ENCODE measurements at places on chromosomes 12 and 14.

- DNase-seq = no peak
Observed at GRCh38 chr14:103105580-103106150, 11.1 kb downstream of the EXOC3L4 start.

- no peak for DNase-seq
Observed at GRCh38 chr12:115914122-115914521, 363.4 kb downstream of the MED13L start.

DNA sequence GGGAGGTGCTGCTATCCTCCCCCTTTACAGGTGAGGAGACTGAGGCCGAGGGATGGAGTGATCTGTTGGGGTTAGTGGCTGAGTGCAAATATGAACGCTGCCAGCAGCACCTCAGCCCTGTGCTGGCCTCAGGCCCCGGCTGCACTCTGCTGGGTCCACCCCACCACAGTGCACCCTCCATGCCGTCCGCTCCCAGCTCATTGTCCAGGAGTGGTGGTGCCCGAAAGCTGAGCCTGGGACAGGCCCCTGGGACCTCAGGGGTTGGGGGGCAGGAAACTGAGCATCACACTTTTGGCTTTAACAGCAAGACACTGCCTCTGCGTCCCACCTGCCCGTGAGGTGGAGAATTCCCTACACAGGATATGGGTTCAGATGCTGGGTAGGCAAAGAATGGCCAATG lies 31.5 kb upstream of the FBRSL1 start:
- DNase-seq = no peak

GRCh38 chr14:100670753-100671049 lies 56.0 kb upstream of the DLK1 start:
- no peak for DNase-seq

DNA sequence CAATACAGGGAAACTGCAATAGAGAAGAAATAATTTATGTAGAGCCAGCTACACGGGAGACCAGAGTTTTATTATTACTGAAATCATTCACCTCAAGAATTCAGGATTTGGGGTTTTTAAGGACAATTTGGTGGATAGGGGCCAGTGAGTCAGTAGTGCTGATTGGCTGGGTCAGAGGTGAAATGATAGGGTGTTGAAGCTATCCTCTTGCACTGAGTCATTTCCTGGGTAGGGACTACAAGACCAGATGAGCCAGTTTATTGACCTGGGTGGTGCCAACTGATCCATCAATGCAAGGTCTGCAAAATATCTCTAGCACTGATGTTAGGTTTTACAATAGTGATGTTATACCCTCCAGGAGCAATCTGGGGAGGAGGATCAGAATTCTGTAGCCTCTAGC lies 486.3 kb downstream of the LRIG3 start:
- DNase-seq = no peak

DNA sequence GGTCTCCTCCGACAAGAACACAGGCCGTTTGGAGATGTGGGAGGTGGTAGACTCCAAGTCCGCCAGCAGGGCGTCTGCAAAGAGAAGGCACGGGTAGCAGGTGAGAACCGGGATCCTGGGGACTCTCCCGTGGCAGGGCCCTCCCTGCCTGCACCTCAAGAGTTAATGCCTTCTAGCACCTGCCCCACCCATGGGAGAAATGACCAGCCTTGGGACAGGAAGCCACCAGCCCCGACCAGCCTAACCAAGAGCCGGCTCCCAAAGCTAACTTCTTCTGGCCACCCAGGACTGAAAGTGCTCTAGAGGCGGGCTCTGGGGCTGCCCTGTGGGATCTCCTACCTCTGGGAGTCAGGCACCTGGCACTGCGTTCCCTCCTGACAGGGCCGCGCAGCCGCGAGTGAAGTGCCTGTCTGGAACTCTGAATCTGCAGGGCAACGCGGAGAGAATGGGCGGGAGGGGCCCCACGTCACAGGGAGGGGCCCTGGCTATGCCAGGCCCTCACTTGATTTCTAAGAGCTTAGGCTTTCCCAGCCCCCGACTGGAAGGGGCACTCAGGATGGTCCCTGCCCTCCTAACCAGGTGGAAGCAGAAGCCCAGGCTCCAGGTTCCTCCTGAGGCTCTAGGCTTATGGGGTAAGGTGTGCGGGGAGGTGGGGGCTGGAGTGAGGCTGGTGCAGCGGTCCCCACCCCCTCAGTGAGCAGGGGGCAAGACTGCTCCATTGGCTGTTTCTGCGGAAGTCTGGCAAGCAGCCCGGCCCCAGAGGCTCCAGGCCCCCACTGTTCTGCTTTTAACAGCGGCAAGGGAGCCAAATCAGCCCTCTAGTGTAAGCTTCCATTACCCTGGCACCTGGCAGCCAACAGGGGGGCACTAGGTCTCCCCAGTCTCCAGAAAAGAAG lies 23.6 kb upstream of the RPLP0 start:
- no peak for DNase-seq

GRCh38 chr14:99273766-99274345 lies 1.9 kb upstream of the BCL11B start:
- no peak for DNase-seq

- DNase-seq = no peak
Observed at GRCh38 chr14:74312161-74312560, 9.4 kb upstream of the ABCD4 start.

DNA sequence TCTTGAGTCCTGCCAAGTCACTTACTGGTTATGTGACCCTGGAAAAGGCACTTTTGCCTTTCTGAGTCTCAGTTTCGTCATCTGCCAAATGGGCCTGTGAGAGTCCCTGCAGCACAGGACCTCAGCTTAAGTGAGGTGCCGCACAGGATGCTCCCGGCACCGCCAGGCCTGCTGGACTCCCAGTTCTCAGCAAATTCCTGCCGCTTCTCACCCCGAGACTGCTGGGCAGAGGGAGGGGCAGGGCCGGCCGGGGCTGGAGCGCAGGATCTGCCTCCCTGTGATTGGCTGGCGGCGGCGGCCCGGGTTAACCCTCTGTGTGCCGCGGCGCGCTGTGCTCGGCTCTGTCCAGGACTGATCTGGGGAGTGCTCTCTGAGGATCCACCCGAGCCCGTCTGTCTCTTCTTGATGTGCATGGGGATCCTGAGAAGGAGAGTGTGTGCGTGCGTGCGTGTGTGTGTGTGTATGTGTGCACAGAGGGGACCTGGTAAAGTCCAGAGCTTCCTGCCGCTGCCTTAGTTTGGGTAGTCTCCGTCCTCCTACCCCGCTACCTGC lies 8.6 kb downstream of the SETD1B start:
- DNase-seq = no peak

GRCh38 chr12:29041621-29042020 lies 107.5 kb upstream of the FAR2 start:
- peak; percentile 78 for DNase-seq

DNA sequence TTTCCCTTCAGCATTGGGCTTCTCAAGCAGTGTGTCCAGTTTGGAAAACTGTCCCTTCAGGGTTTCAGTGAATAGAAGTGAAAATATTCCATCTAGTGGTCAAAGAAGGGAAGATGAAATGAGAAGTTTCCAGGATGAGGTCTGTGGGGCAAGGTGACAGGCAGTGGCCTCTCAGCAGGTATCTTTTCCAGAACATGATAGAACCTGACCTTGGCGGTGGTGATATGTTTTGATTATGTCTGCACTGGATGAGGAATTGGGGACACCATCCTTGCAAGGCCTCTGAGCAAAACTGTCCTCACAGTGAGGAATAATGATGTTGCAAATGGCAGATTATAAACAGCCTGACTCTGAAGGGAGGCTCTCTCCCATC lies 4.7 kb downstream of the GPX2 start:
- no peak for DNase-seq

GRCh38 chr12:12007713-12008231 lies 63.0 kb upstream of the BCL2L14 start:
- no peak for DNase-seq

- peak; percentile 92 for DNase-seq
Observed at GRCh38 chr12:2640709-2641108, 154.1 kb upstream of the FKBP4 start.

- DNase-seq = peak; percentile 45
Observed at GRCh38 chr14:104677512-104678332, 11.7 kb upstream of the INF2 start.

GRCh38 chr14:22547313-22547947 lies 41.6 kb downstream of the DAD1 start:
- DNase-seq = no peak

DNA sequence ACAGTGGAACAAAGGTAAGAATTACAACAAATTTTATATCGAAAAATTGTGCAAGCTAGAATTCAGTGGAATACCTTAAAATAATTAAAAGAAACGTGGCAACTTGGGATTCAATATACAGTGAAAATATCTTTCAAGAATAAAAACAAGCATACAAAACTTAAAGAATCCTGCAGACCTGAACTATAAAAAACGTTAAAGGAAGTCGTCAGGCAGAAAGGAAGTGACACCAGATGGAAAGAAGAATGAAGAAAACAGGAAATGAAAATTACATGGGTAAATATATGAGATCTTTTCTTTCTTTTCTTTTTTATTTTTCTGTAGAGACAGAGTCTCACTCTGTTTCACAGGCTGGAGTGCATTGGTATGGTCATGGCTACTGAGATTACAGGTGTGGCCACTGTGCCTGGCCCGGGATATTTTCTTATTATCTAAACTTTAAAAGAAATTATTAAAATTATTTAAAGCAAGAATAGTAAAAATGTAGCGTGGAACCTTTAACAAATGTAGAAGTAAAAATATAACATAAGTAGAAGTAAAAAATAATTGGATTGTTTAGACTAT lies 4.7 kb downstream of the MGP start:
- DNase-seq = no peak

GRCh38 chr12:19694627-19695026 lies 255.3 kb downstream of the AEBP2 start:
- no peak for DNase-seq

DNA sequence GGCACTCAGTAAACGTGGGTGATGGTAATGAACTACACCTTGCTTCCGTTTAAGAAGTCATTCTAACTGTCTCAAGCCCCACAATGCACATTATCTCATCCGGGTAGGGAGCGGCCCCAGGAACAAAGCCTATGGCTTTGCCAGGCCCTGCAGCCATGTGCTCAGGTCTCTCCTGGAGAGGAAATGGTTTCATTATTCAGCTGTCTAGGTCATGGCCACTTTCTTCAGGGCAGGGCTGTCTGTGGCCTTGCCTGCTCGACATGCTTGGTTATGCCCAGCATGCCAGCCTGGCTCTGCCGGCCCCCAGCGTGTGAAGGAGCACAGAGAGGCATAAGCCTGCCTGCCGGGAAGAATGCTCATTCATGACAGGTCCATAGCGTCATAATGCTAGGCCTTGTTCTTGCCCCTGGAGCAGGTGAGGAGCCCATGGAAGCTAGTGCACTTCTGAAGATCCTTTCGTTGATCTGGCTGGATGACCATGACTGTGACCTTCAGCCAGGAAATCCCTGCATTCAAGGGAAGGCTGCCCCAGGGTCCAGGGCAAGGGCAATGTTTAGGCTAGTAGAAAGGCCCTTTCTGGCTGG lies 26.3 kb upstream of the FOS start:
- DNase-seq = no peak

DNA sequence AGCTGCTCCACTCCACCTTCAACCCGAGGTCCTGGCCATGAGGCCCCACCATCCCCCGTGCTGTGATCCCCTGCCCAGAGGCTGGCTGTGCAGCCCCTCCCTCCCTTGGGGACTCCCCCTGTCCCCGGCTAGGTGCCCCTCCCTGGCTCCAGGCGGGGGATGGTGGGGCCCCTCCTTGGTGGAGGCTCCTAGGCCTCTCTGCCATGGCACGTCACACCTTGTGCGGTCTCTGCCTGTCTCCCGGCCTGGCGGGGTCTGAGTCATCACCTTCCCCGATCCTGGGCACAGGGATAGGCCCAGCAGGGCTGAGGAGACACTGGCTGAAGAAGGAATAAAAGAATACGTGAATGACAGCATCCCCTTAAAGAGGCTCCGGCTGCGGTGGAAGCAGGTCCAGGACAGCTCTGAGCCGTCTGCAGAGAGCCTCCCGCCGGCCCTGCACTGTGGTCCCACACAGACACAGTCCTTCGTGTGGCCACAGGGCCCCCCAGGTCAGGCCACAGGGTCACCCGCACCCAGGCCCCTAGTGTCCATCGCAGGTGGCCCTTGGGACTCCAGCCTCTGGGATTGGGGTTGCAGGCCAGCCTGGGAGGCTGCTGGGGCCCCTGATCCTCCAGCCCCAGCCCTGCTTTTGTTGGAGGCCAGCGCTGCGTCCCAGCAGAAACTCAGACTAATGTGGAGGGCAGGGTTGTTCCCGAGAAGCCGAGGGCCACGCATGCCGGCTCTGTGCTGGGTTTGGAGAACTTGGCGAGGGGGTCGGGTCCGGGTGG lies 43.6 kb downstream of the KIF26A start:
- DNase-seq = no peak

- DNase-seq = no peak
Observed at GRCh38 chr12:12590961-12591360, 20.7 kb upstream of the CREBL2 start.

DNA sequence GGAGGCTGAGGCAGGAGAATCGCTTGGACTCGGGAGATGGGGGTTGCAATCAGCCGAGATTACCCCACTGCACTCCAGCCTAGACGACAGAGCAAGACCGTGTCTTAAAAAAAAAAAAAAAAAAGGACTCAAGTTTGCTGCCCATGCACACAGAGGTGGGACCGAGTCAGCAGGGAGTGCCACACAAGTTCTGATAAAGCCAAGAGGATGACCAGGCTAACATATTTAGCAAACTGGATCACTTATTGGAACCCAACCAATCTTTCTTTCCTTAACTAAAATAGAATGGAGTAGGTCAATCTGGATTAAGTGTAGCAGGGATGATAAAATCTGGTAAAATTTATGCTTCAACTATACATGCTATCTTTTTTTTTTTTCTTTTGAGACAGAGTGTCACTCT lies 190.4 kb upstream of the FOXN3 start:
- DNase-seq = no peak

DNA sequence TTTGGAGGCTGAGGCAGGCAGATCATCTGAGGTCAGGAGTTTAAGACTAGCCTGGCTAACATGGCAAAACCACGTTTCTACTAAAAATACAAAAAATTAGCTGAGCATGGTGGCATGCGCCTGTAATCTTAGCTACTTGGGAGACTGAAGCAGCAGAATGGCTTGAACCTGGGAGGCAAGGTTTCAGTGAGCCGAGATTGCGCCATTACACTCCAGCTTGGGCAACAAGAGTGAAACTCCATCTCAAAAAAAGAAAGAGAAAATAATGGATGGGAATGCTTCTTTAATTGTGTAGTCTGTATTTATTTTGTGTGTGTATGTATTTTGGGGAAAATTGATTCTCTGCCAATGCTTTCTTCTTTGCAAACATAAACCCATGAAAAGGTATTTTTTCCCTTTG lies 32.5 kb downstream of the SRGAP1 start:
- DNase-seq = no peak

- DNase-seq = no peak
Observed at GRCh38 chr12:122841544-122842321, 6.5 kb downstream of the HIP1R start.

GRCh38 chr12:53829130-53829819 lies 77.5 kb upstream of the CISTR start:
- DNase-seq = no peak

All from kidney epithelial cell (primary cell).